ENCODE measurements at places on chromosomes 1 and 21.

DNA sequence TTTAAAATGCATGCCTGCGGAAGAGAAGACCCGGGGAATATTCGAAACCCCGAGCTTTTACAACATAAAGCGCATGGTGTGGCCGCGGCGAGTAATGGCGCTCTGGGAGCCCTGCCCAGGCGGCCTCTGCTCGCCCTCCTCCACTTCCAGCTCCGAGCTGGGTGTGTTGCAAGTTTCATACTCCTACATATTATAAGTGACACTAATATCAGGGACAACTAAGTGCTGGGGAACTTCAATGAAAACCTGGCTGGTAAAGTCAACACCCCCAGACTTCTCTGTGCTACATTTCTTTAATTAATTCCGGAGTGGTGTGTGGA lies 11.8 kb downstream of the SIM2 start:
- no peak for DNase-seq

- no peak for DNase-seq
Observed at GRCh38 chr1:173714441-173714758, 381 bp upstream of the KLHL20 start.

DNA sequence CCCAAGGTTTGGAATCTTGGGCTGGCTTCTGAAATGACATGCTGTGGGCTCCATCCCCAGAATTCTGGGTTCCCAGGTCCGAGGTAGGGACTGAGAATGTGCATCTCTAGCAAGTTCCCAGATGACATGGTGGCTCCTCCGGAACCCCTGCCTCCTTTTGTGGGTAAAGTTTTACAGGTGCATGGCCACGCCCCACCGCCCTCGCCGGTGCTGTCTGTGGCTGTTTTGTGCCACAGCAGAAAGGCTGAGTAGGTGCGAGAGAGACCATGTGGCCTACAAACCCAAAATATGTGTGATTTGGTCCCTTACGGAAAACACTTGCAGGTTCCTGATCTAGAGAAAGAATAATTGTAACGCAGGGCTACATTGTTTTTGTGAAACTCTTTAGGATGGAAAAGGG lies 30.9 kb downstream of the SKI start:
- no peak for DNase-seq

- DNase-seq: no peak
Observed at GRCh38 chr1:112298558-112298957, 97.5 kb upstream of the CTTNBP2NL start.

GRCh38 chr1:24516506-24516905 lies 13.9 kb downstream of the RCAN3 start:
- DNase-seq: no peak

DNA sequence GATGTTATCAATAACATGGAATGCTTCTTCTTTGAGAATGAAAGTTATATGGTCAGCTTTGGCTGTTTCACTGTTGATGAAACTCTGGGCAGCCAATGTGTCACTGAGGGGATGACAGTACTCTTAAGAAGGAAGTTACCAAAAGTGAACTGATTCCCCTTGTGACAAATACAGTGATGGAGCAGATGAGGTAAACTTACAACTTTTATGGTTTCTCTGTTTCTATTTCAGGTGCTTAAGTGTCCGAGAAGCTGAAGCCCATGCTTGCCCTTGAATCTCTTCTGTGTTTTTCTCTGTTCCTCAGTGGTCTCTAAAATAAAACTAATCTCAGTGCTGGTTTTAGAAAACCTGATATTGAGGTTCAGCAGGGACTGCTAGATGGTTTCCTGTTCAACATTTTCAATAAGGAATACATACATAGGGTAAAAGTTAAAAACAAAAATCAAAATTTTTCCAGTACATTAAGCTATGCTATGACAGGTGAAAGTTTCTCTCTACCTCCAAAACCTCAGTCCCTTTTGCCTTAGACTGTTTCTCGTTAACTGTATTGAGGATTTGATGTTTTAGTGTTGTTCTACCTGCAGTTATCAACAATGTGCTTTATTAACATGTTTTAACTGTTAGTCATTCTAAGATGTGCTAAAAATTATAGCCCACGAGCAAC lies 454.4 kb upstream of the ADGRL4 start:
- DNase-seq: no peak

DNA sequence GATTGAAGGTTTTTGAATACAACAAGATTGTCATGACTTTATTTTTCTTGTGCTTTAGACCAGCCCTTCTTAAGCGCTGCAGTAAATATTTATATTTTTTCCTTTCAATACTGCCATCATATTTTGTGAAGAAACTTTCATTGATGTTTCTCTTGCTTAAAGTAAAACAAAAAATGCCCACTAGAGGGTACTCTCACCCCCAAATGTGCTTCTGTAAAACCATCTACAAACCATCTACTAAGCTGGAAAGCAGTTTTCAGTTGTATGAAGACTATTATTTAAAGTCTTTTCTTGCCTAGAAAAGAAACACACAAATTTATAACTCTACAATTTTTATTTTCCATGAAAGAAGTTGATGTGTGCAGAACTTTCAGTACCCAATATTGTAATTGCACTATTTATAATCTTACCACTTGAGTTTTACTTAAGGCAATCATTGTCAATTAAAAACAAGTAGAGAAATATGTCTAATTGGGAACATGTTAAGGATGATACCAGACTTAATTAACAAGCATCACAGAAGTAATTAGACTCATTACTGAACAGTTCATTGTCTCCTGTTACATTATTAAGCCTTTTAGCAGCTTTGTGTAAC lies 10.7 kb downstream of the LEPR start:
- DNase-seq: no peak

DNA sequence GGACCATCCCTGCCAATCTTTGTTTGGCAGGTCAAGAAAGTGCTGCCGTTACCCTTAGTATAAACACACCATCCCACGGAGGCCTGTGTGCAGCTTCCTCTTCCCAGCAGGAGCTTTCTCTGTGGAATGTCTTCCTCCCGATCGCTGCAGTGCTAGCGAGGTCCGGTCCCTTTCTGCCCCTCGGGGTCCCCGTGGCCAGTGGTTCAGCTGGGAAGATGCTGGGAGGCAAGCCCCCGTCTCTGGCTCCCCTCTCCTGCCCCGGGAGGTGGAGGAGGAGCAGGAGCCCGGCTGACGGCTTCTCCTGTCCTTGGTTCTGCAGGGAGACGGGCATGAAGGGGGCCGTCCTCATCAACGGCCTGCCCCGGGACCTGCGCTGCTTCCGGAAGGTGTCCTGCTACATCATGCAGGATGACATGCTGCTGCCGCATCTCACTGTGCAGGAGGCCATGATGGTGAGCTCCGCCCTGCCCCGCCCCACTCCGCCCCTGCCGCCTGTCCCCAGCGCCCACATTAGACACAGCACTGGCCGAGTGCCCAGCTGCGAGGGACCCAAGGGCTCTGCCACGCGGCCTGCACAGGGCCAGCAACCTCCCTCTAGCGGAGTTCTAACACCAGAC lies 42.1 kb downstream of the TFF3 start:
- DNase-seq: no peak

DNA sequence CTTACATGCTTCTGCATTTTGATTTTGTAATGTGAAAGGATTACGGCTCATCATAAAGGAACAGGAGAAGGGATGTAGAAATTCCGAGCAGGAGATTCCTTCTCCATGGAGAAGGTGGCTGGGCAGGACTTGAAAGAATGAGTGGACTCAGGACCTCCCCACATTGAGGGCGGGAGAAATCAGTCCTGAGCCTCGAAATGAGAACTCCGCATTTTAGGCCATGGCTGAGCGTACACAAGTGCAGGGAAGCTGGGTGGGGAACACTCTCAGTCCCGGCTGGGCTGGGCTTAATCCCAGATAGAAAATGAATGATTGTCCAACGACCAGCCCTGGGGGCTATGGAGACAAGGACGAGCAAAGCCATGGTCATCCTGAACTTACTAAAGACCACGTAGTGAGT lies 402.3 kb upstream of the POU3F1 start:
- DNase-seq: no peak

GRCh38 chr1:201630582-201630981 lies 91.7 kb downstream of the NAV1 start:
- DNase-seq: no peak

DNA sequence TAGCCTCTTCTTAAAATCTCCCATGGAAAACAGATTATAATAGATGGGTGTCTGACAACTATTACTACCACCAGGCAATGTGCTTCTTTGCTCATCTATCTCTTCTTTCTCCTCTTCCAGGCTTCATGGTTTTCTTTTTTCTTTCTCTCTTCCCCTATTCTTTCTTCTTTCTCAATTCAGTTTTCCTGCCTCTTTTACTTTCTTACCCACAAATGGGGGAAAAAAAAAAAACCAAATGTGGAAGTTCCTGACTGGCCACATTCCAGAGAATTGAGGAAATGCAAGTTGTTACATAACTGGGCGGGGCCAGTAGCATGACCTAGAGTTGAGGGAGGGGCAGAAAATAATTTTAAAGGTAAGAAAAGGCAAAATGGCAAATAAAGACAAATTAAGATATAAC lies 10.9 kb upstream of the SMG7 start:
- DNase-seq: no peak

DNA sequence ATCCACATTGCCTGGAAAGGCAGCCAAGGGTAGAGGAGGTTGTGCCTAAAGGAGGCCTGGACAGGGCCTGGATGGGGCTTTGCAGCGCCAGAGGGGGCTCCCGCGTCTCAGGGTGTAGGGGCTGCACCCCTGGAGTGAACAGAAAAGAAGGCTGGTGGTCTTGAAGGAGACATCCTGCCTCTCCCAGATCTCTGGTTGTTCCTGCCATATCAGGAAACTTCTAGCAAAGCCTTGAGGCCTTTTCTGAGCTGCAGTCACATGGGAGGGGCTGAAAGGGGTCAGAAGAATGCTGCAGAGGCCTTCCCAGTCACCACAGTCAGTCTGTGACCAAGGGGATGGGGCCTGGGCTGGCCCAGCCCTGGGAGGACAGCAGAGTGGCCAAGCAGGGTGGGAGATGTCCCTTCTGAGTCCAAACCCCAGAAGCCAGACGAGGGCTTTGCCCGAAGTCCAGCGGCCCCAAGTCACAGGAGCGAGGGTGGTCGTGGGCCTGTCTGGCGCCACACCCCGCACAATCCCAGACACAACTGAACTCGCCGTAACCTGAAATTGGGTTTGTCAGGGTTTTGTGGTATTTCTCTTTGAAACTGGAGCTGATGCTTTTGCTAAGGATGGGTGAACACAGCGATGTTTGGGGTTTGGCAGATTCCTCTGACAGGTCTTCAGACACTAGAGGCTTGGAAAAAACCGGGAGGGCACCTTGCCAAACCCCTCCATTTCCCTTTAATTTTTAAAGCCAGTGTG lies 29.6 kb downstream of the SIM2 start:
- DNase-seq: no peak

- no peak for DNase-seq
Observed at GRCh38 chr1:53918343-53918742, 24.4 kb downstream of the DIO1 start.

- no peak for DNase-seq
Observed at GRCh38 chr1:186492531-186493291, 31.8 kb upstream of the PDC start.

DNA sequence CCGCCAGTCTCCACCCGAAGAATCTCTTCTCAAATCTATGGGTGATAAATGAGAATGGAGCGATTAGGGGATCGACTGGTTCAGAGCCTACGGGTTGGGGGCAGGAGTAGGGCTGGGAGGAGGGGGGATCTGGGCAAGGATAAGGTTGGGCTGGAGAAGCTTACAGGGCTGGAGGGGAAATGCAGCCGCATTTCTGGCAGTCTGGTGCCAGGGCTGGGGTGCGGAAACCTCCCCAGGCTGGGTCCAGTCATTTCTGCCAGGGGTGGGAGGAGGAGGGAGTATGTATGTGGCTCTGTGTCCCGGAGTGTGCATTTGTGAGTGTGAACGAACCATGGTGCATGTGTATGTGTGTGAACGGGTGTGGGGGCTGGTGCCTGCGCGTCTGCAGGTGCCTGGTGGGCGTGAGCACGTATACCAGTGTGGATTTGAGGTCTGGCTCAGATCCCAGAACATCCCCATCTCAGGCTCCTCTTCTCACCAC lies 10.2 kb downstream of the C1orf216 start:
- DNase-seq: no peak

- DNase-seq: no peak
Observed at GRCh38 chr1:43541721-43542401, 11.2 kb downstream of the PTPRF start.

GRCh38 chr1:53190210-53190611 lies 6.4 kb upstream of the CPT2 start:
- DNase-seq: no peak

- no peak for DNase-seq
Observed at GRCh38 chr1:19029191-19030085, 73.0 kb upstream of the IFFO2 start.

GRCh38 chr1:202144402-202145067 lies at the start of gene ARL8A:
TSS of gene ARL8A (minus strand) at chr1:202144737. CDS start at chr1:202144572, 165 bp downstream.
- DNase-seq: no peak

DNA sequence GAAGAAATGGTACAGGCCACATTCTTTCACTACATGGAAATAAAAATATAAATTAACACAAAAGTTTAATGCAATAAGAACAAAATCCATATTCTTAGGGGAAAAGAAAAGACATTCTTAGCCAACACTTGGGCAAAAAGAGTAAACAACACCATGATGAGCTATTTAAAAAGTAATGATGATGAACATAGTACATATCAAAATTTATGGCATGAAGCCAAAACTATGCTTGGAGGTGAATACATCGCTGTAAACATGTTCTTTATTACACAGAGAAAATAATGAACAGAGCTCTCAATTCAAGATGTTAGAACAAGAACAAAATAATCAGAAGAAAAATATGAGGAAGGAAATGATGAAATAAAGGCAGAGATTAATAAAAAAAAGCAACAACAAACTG lies 158.2 kb downstream of the ZSCAN20 start:
- no peak for DNase-seq

- no peak for DNase-seq
Observed at GRCh38 chr1:98205291-98206017, 284.6 kb upstream of the DPYD start.

- no peak for DNase-seq
Observed at GRCh38 chr1:167501515-167502191, 16.7 kb downstream of the CD247 start.

GRCh38 chr1:194289569-194290266 lies 1103.3 kb upstream of the B3GALT2 start:
- DNase-seq: peak; percentile 58

DNA sequence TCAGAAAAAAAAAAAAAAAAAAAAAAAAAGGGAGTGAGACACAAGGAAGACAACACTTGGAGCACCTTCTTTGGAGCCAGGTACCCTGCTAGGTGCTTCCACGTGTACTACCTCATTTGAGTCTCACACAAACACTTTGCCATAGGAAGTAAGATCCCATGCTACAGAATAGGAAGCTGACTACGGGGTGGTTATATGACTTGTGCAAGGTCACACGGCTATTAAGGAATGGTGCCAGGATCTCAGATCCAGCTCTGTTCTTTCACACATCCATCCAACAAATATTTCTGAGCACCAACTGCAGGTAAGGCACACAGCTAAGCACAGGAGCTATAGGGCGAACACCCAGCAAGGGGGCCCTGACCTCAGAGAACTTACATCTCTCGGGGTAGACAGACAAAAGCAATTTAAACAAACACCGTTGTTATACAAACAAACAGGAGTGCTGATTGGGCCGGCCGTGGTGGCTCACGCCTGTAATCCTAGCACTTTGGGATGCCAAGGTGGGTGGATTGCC lies 22.4 kb downstream of the PTAFR start:
- DNase-seq: no peak

DNA sequence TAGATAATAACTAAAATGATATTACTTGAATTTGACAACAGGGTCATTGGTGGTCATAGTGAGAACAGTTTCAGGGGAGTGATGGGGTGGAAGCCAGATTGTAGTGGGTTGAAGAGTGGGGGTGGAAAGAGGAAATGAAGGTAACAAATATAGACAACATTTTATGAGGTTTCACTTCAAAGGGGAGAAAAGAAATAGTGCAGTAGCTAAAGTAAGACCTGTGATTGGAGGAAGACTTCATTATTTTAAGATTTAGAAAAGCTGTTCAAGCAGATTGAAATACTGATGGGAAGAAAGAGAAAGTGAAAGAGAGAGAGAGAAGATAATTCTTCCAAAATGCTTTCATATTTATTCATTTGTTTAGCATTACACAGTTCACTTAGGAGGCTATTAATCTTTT lies 52.0 kb upstream of the KCNA3 start:
- no peak for DNase-seq

Data from activated CD4-positive, alpha-beta T cell treated with anti-CD3 and anti-CD28 coated beads, Interleukin-2, amount 50 U/mL, for 24 hours (primary cell).